ENCODE measurements at places on chromosomes 16 and 17.

GRCh38 chr17:28810437-28810836, 32.2 kb downstream of the FAM222B start:
- no peak for DNase-seq

GRCh38 chr17:8345052-8345690, 5.5 kb downstream of the ODF4 start:
- DNase-seq = no peak

GRCh38 chr16:29702269-29702668, 23.3 kb downstream of the QPRT start:
- DNase-seq = no peak

DNA sequence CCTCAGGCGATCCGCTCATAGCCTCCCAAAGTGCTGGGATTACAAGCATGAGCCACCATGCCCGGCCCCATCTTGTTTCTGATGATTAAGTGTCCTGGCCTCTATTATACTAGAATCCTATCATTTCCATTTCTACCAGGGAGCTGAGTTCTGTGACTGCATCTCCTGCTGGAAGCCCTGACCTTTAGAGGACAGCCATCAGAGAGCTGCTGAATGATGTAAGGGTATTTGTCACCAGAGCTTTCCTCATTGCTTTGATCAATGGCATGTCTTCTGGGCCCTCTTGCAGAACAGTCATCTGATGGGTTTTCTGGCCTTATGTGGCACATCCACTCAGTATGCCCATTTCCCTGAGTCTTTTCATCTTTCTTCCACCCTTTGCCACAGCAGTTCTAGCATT, 39.9 kb downstream of the PSMD12 start:
- no peak for DNase-seq

GRCh38 chr16:2042171-2042985, 5.3 kb downstream of the NTHL1 start:
- DNase-seq = no peak

DNA sequence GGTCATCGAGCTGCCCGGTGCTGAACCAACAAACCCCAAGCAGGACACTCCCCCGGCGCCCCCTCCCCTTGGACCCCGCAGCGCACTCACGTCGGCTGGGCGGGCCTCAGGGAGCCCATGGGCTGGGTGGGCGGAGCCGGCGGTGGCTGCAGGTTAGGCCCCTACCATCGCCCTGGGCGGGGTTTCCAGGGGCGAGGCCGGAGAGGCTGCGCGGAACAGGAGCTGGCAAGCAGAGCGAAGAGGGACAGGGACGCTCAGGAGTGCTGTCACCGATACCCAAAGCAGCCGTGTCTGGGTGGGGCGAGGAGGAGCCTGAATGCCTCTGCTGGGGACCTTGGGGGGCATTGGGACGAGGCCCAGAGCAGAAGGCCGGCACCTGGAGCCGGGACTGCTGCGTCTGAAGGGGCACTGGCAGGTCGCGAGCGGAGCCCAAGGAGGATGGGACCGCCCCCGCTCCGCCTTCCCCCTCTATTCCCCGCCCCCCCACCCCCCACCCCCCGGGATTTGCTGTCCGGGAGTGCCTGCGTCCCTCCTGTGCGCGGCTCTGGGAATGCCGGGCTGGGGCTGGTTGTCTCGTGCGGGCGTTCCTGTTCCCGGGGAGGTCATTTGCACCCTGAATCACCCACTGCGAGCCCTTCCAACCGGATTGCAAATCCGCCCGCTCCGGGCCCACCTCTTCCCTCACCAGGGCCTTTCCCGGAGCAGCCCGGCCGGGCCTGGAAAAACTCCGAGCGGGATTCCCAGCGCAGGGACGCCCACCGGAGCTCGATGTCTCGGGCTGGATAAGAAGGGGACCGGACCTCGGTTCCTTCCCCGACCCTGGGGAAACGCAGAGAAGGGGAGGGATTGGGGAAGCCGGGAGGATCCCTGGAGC, 902 bp downstream of the ARHGAP27 start:
- no peak for DNase-seq

- no peak for DNase-seq
Observed at GRCh38 chr17:47224966-47225365, 15.8 kb downstream of the MYL4 start.

DNA sequence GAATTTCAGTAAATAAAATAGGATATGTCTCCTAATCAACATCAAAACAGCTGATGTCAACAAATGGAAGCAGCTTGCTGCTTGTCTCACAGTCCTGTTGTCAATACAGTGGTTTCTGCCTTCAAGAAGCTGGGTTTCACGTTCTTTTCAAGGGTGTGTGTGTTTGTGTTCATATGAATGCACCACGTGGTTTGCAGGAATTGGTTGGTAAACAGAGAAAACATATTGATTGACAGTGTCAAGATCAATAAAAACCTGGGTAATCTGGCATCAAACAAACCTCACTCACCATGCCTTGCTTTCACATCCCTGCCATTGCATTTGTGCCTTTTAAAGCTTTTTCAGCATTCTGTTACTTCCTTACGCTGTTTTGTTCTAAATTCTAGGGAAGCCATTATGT, 585.7 kb upstream of the CA10 start:
- DNase-seq = no peak

DNA sequence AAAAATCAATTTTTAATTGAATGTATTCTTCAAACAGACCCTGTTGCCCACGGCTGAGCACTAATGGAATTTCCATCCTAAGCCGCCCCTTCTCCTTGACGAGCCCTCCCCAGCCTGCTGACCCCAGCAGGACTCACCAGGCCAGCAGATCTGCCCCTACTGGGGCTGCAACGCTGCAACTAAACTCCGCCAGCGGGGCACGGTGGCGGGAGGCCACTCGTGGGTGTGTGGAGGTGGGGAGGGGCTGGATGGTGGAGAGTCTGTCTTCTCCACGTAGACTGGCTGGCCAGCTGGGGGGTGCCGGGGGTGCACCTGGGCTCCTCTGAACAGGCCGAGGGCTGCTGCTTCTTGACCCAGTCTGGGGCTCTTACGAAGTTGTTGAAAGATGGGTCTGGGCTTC, 67.8 kb downstream of the ENGASE start:
- no peak for DNase-seq

DNA sequence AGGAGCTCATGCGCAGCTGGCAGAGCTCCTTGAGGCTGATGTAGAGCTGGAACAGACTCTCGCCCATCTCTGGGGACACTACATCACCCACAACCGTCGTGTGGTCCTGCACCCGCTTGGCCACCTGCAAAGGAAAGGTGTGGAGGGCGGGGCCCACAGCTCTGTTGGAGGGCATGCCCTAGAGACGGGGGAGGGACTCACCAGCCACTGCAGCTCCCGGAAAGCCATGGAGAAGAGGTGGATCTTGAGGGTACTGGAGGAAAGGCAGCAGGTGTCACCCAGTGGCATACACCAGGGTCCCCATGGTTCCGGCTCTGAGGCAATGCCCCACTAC, 8.6 kb downstream of the UNC13D start:
- no peak for DNase-seq

DNA sequence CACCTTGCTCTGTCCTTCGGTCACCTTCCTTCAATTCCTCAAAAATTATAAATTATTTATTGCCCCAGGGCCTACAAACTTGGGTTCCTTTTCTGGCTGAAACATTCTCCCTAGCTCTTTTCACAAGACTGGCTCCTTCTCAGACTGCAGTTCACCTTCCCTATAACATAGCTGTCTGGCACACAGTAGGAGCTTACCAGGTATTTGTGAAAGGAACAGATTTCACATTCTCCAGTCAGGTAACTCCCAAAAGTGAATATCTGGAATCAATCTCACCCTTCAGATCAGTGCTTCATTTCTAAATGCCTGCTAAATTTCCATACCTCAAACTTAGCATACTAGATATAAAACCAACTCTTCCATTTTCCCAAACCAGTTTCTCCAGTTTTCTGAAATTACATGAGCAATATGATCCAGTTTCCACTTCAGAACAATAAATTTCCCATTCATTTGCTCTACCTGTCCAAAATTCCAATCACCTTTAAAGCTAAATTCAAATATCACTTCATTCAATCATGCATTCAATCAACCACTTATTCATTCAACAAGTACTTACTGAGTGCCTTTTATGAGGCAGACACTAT, 6.1 kb downstream of the RFFL start:
- no peak for DNase-seq

- DNase-seq = no peak
Observed at GRCh38 chr17:55710829-55711496, 11.7 kb downstream of the TMEM100 start.

DNA sequence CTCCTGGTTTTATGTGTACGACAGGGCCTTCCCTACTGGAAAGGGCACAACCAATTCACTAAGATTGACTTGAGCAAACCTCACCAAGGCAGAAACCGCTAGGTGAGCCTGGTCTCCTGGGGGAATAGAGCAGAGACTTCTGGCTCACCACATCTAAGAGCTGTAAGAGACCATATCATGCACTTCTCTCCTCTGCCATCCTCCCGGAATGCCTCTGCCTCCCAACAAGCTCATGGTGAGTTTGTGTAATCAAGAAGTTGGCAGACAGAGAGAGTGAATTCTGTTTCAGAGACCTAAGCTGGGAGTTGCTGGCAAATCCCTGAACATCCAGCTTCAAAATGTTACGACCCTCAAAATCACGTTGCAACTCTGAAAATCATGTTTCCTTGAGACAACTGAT, 154.8 kb downstream of the SLC39A11 start:
- no peak for DNase-seq

DNA sequence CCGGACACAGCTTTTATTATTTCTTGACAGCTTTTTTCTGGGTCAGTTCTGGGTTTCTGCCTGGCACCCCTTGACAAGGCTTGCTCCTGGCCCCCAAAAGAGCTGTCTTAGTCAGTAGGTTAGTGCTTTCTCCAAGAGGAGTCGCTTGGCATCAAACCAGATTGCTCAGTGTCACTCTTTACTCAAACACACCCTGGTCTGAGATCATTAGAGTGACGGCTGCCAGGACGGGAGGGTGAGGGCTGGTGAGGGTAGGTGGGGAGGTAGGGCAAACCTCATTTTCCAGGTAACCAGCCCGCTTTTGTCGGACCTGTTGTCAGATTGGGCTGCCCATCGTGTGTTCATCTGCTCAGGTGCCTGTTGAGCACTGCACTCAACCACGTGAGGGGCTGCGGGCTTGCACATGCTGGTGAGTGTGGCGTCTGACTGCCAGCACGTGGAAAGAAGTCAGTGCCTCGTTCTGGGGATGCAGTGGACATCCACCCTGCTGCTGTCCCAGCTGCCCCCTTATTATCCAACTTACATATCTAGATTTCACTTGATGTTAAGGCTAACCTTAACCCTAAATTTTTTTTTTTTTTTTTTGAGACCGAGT, 12.4 kb downstream of the TMEM94 start:
- no peak for DNase-seq

GRCh38 chr16:4306470-4307214, 9.2 kb upstream of the GLIS2 start:
- DNase-seq = no peak

GRCh38 chr17:20173091-20173490, 163.9 kb downstream of the SPECC1 start:
- no peak for DNase-seq

- no peak for DNase-seq
Observed at GRCh38 chr16:724188-725040, 1.8 kb downstream of the CCDC78 start.

GRCh38 chr16:70659953-70660671, 13.8 kb downstream of the IL34 start:
- no peak for DNase-seq

GRCh38 chr16:89458967-89459366, 31.4 kb downstream of the ANKRD11 start:
- no peak for DNase-seq

DNA sequence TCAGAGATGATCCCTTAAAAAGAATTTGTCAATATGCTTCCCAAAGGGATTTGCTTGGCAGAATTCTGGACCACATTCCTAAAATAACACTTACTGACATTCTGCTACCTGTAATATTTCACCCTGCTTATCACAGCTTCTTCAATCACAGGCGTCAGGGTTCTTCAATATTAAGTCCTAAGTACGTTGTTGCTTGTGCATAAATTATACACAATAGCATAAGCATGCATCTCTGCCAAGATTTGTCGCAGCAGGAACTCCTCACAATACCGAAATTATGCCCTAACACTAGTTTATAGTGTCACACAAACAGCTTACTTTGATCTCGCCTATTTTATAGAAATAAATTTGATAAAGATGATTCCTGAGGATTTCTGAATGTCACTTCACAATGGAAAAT, 48.9 kb downstream of the UBE2G1 start:
- DNase-seq = no peak

- DNase-seq = no peak
Observed at GRCh38 chr17:1229349-1229899, 40.8 kb upstream of the BHLHA9 start.

DNA sequence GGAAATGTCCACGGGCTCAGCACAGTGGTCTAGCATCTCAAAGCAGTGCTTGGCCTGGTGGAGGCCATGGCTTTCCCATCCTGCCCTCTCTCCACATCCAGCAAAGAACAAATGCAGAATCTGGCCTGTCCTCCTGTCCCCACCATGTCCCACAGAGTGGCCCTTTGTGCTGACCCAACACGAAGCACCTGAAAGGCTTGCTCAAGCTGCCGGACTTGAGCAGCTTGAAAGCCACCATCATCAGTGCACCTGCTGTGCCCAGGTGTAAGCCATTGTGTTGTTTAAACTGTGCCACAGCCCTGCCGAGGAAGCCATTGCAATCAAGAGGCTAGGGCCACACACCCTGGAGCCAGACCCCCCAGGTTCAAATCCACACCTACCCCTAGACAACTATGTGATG, 115.5 kb downstream of the SOCS1 start:
- DNase-seq = no peak

DNA sequence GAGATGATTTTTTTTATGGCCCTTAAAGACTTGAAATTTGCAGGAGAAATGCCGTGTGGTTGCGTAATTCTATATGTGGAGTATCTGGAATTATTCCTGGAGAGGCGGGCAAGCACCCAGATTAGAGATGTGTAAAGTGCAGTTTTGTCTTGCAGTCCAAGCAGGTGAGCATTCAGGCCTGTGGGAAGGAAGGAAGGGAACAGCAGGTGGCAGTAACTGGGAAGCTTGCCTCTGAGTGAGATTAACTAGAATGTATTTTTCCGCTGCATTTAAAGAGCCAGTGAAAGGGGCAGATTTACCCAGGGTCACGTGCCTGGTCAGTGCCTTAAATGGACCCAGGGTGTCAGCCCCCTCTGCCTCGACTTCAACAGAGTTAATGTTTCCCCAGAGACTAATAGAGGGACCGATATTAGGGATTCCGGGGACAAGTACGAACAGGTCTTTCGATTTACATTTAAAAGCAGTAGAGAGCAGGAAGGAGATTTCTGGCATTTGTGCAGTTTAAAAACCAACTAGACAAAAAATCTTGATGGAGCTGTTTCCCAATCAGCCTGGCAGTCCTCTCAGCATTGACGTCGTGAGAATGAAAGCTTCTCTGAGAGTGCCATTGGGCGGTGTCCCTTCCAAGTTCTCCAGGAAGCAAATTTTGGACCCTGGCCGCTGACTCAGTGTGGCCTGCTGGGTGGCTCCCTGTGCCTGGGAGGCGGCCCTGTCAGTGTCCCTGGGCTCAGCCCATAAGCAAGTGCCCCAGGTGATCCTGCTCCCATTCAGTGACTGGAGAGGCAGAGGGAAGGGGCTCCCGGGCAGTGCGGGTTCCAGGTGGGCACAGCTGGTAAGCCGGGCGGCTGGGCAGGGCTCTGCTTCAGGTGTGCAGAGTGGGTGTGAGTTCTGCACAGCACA, 38.2 kb downstream of the KSR1 start:
- no peak for DNase-seq

GRCh38 chr16:86732621-86733295, 154.4 kb downstream of the FOXL1 start:
- no peak for DNase-seq

GRCh38 chr17:48728232-48729231, at the start of gene HOXB13:
TSS of gene HOXB13 (minus strand) at chr17:48728750. CDS start at chr17:48728593, 157 bp downstream.
- peak; percentile 84 for DNase-seq

All from mesothelial cell of epicardium (in vitro differentiated cells).